ENCODE measurements at places on chromosomes 3 and 15.

DNA sequence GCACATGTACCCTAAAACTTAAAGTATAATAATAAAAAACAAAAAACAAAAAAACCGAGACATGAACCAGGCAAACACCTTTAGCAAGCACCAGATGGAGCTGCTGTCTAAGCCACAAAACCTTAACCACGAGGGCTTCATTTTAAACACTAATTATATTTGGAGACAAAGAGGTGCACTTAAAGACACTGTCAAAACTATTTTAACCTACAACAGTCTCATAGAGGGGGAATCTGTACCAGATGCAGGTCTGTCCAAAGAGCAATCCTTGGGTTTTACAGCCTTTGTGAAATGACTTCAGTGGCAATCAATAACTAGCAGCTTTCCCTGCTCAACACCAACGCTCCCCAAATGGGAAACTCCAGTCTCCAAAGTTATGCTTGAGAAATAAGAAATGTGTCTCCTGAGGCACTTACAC lies 115.7 kb upstream of the TSPAN3 start:
- DNase-seq, result peak; percentile 60

GRCh38 chr3:16994854-16995525 lies 110.2 kb downstream of the PLCL2 start:
- DNase-seq, result no peak

- no peak for DNase-seq
These were observed 364.2 kb downstream of the RBMS3 start for GRCh38 chr3:29644956-29645636.

DNA sequence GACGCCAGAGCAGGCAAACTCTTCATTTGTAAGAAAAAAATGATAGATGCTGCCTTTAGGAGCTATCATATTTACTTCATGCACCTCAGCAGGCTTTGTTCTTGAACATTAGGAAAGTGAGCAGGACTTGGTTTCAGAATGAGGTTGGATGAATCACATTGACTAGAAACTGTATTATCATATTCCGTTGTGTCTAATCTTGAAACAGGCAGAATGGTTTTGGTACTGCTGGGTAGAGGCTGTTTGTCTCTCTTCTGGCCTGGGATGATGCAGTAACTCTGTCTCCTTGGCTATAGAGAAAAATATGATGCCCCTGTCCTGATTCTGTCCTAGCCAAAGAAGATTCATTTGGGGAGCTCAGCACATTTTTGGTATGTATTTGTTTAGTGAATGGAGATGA lies 344.2 kb upstream of the GRM7 start:
- no peak for DNase-seq

Measured in B cell (primary cell).